ENCODE measurements at places on chromosomes 6 and 20.

DNA sequence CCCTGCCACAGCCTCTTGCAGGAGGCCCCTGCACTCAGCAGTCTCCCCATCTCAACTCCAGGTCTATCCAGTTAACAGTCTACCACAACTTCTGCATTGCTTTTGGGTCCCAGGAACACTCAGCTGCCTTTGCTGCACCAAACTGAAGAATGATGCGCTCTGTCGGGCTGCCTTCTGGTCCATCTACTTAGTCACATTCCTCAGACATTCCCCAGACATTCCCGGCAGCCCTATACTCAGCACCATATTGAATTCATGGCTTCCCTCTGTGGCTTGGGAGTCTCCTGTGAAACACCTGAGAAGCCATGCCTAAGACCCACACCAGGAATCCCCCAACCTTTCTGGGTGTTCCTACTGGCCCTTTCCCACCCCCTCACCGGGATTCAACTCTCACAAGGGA is 99.6 kb upstream of the COL21A1 start:
- no peak for DNase-seq

DNA sequence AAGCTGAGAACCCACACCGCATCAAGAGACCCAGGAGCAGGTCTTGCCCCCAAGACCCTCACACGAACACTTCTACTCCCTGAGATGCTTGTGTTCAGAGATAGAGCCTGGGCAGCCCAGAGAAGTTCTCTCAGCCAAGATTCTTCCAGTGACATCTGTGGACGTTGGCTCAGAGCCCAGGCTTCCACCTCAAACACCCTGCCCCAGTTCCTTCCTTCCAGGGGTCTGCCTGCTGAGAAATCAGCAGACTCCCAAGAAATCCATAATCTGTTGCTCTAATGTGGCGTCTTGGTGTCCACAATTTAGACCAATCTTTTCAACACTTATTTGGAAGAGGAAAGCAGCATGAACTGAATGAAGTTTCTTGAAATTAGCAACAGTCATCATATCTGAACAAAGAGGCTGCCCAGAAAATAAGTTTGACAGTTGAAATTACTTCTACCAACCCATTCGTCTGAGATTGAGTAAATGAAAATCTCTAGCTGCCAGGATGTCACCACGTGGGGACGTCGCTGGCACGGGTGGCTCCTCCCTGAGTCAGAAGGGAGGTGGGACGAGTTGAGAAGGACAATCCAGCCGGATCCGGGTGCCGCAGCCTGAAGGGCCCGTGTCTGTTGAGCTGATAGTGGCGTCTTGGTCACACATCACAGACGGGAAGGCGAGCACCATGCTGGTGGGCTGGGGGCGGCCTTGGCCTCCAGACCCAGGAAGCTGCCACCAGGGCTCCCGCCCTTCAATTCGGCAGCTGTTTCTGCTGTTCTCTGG is 400.9 kb downstream of the TAF4 start:
- DNase-seq = no peak

DNA sequence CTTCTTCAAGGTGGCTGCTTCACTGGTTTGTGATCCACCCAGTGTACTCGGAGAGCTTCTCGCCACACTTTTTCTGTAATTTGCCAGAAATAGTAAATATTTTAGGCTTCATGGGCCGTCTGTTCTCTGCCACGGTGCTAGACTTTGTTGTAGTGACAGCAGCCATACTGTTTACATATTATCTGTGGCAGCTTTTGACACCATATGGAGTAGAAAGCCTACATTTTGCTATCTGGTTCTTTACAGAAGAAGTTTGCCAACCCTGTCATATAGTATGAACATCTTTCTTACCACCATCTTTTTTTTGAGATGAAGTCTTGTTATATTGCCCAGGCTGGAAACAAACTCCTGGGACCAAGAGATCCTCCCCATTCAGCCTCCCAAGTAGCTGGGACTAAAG is 32.5 kb downstream of the FAM209B start:
- DNase-seq = no peak

GRCh38 chr6:127897484-127897883 is 3.4 kb downstream of the THEMIS start:
- DNase-seq = no peak

DNA sequence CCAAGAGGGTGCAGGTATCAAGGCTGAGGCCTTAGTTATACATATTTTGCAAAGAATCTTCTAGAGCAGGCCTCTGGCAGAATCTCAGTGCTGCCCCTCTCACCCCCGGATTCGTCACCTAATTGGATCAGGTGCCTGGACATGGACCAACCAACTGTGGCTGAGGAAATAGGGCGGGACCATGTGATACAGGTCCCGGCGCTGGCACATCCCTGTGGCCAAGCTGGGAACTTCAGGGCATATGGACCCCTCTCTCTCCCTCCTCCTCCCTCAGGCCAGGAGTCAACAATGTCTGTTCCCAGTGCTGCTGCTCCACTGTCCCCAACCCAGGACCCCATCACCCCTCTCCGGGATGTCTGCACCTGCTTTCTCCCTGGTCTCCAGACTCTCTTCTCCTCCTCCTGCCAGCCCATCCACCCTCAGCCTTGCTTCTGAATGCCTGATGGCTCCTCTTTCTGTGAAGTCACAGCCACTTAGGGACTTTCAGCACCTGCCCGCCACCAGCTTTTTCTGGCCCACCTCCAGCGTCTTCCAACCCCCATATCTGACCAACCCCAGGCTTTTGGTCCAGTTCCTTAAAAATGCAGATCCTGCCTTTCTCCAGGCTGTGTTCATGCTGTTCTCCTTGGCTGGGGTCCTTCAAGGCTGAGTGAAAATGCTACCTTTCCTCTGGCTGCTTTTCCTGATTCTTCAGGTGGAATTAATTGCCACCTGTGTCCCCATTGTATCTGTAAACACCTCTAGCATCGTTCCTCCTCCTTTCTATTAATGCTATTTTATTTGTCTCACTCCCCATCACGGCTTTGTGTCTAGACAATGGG is 19.0 kb upstream of the MLN start:
- DNase-seq = no peak

- no peak for DNase-seq
These were observed 157.7 kb downstream of the VEGFA start for GRCh38 chr6:43927532-43928210.

DNA sequence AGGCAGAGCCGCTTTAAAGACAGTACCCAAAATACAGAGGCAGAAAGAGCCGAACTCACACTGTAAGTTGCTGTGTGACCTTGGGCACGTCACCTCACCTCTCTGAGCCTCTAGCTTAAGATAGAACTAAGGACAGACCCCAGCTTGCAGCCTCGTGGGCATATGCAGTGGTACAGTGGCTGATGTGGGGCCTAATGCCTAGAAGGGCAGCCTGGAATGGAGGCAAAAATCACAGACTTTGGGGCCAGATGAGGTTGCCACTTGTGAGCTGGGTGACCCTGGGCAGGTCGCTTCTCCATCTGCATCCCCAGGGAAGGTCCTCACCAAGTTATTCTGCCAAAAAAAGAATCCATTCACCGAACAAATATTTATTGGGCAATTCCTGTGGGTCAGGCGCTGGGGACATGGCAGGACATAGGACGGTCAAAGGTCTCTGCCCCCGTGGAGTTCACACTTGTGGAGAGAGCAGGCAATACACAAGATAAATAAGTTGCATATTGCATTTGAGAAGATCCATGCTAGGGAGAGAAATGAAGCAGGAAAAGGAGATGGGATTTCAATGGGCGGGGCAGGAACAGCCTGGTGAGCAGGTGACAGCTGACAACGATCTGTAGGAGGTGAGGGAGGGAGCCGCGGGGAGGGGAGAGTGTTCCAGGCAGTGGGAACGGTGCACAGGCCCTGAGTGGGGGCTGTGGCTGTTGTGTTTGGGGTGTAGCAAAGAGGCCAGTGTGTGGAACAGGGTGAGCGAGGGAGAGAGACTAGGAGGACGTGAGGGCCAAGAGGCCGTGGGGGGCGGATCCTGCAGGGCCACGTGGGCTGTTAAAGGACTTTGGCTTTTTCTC is 115.2 kb downstream of the CEBPB start:
- DNase-seq = no peak

GRCh38 chr6:63663956-63664281 is 28.3 kb downstream of the PHF3 start:
- DNase-seq = no peak

DNA sequence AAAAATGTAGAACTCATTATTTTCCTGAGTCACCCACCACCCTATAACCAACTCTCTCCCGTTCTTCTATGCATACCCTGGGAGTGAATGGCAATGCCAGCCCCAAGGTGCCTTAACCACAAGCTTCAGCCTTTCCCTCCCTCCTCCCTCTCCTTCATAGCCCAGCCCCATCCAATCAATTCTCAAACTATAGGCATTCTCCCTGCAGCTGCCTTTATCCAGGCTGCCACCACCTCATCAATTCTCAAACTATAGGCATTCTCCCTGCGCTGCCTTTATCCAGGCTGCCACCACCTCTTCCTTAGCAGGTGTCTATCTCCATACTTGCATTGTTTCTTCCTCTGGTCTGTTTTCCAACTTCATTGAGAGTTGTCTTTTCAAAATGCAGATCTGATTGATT is 77.1 kb downstream of the PLEKHG1 start:
- DNase-seq = no peak

DNA sequence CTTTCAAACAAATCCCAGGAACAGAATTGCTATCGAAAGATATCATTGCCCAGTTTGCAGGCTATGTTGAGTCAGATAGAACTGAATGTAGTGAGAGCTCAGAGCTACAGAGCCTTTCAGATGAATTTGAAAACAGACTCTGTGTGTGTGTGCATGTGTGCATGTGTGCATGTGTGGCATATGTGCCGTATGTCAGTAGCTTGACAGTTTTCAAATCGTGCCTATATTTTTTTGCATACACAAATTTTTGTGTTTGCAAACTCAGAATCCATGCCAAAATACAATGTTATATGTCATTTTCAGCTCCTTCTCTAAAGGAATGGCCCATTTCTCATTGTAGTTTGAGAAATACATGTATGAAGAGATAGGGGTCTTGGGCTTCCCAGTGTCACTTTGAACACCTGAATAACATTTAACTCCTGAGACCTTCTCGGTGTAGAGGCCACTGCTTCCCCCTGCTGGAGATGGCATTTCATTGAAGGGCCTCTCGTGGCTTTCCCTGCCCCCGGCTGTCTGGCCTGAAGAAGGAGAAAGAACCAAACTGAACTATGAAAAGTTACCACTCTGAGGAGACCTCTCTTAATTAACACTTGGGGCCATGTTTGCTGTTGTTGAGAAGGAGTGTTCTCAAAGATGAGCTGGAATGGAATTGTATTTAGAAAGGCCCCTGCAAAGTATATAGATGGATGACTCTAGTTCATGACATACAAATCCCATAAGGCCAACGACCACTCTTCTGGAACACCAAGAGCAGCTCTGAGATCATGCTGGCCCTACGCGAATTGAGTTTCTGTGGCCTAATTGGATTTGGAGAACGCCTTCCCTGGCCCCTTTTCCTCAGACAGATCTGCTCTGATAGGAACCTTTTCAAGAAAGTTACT is 58.7 kb downstream of the VAPB start:
- no peak for DNase-seq

DNA sequence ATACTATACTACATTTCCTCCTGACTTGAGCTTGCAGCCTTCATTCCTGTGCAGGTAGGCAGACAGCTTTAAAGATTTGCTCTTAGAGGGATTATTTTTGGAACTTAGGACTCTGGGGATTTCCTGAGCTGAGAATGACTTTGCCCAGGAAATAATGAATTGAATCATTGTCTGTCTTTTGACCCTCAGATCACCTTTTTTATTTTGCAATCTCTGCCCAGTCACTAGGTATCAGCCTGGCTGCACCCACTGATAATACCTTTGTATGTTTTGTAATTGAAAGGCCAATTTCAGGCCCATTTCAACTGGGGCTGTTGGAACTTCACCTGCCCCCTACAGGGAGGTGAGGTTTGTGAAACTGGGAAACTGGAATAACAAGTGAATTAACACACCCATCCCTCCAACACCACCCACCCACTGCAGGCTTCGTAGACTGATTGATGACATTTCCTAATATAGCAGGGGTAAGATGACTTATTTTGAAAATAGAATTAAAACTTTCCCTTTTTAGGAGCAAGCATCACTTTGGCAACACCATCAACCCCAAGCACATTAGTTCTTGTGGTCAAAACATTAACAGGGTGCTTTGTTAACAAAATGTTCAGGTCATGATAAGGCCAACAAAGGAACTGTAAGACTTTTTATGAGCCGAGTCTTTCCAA is 157.1 kb upstream of the CENPW start:
- DNase-seq = no peak

DNA sequence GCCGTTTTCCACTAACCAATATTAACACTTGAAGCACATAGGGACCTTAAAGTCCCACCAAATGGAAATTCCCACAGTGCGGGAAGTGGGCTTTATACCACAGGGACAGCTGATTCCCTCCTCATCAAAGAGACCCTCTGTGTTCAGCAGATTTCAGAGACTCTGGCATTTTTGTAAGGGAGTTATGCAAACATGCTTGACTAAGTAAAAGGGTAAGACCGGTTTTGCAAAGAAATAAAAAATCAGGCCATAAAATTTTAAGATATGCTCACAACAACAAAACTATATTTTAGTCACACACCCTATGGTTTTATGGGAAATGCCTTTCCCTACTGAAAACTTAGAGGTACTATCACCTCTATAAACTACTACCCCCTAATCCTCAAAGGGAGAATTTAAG is 45.4 kb upstream of the SPTLC3 start:
- no peak for DNase-seq

- DNase-seq = no peak
These were observed 107.6 kb downstream of the THBS2 start for GRCh38 chr6:169145991-169146501.

GRCh38 chr20:59023616-59024015 is 4.4 kb downstream of the TUBB1 start:
- DNase-seq = no peak

- DNase-seq = no peak
These were observed 33.6 kb downstream of the GFOD1 start for GRCh38 chr6:13453771-13454251.

- no peak for DNase-seq
These were observed 664.3 kb downstream of the TENT5A start for GRCh38 chr6:81088145-81088544.

- DNase-seq = no peak
These were observed 10.8 kb downstream of the MAPK13 start for GRCh38 chr6:36141091-36141490.

DNA sequence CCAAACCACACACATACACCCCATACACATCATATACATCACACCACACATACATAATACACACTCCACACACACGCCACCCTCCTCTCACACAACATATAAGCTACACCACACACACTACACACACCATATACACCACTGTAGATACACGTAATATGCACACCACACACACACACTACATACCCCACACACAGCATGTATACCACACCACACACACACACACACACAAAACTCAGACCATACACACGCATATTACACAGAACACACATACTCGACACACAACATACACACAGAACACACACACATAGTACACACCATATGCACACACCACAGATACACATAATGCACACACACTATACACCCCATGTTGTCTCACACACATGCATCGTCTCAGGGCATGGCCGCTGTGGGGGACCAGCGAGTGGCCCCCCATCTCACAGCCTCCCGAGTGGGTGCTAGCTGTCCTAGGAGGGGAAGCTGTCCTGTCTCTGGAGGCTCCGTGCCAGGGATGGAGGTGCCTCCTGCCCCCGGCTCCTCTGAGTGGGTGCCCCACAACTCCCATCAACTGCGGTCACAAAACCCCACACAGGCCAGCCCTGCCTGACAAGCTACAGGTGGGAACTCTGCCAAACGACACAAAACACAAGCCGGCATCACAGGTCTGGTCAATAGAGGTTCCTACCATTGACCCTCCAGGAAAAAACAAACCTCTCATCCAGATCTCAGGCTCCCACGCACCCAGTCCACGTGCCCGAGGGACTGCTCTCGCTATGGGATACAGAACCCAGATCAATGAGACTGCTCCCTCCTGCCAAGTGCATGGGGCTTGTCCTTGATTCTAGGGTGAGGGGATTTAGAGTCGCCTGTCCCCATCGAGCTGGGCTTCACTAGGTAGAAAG is 49.1 kb downstream of the DACT2 start:
- no peak for DNase-seq

All from D721Med (cell line).